Breast epithelium (tissue), 4 donors: ENCODE measurements at places on chromosomes 3 and 15. TPM values are rescaled to one million over a fixed set of nuclear protein-coding genes. Genes with fewer than 3 reads are reported as not detected.

DNA sequence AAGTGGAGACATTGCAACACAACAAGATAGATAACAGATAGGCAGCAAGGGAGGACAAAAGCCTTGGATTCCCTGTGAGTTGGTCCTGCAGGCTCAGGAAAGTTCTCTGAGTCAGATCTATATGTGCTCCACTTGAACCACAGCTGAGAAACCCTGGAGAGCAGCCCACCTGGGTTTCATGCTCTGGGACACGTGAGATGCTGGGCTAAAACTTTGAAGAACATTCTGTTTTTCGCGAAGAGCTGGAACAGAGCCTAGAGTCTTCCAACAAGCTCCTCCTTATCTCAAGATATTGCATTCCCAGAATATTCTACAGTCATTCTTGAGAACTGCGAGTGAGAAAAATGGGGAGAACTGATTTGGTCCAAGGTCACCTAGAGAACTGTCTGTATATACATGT is 583.0 kb upstream of the ROBO1 start:
- no peak for DNase-seq

- no peak for DNase-seq
These were observed 39.6 kb upstream of the AKAP13 start for GRCh38 chr15:85340852-85341251.

DNA sequence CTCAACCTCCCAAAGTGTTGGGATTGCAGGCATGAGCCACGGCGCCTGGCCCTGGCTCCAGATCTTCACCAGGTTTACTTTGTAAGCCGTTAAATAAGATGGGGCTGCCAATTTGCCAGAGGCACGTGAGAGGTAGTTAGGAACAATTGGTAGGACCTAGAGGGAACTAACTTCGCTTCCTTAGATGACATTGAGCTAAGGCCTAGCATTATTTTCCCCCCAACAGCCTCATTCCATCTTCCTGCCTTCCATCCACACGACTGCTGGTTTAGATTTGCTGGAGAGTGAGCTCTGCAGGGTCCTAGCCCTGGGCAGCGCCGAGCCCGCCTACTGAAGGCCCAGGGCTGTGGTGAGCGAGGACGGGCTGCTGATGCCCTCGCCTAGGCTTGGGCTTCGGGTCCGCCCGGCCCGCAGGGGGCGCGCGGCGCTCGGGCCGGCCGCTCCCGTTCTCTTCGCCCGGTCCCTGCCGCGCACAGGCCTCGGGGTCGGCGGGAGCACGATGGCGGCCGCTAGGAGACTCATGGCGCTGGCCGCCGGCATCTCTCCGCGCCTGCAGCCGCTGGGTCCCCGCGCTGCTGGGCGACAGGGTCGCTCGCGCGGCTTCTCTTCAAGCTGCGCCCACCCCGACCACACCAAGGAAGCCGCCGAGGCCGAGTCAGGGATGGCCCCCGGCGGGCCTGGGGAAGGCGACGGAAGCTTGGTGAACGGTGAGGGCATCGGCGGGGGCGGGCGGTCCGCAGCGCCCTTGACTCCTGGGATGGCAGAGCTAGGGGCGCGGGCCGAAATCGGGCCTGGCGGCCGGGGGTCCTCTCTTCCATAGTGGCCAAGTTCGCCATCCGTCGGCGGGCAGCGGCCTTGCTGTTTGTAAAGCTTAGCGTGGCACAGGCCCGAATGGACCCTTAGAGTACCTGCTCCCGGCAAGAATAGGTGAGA is 21.9 kb downstream of the DHX30 start:
- DNase-seq: peak; percentile 73

DNA sequence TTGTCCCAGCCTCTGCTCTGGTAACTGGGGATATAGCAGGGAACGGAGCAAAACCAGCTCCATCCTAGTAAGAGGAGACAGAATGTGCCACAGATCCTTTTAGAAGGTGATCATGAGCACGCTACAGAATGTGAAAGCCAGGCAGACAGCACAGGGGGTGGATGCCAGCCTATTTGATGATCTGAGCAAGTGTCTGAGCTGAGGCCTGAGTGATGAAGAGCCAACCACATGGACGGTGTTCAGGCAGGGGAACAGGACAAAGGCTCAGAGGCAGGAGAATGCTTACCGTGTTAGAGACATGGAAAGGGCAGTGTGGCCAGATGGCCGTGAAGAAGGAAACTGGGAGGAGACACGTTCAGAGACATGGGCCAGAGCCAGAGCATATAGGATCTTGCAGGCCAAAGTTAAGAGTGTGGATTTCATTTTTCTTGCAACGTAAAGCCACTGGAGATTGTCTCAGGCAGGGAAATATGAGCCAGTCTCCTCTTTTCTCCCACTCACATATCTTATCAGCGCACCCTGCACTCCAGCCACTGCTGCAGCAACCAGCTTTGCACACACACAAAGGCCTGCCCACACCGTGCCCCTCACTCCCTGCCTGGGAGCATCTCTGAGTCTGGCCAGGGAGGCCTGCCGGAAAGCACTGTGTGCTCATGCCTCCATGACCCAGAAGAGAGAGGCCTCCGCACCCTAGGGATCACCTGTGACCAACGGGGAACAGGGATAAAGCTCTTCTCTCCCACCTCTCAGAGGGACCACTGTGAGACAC is 20.1 kb downstream of the RAB43 start:
- DNase-seq: no peak

Gene SLC6A11
- total RNA-seq: not detected

Gene ZWILCH
- total RNA-seq: 8.2 TPM

Gene CAMK2N2
- total RNA-seq: not detected
